Smooth muscle cell of trachea (primary cell): ENCODE measurements at places on chromosomes 3 and 15. TPM values are rescaled to one million over a fixed set of nuclear protein-coding genes. Genes with fewer than 3 reads are reported as not detected.

The GOLGA8T gene
- not detected in 2 replicates for total RNA-seq

The LMAN1L gene
- total RNA-seq = 0.15 TPM in 1 of 2 replicates, not detected in the other

The ABHD17C gene
- total RNA-seq = 10.6 and 14.7 TPM in 2 replicates

The SLC51B gene
- total RNA-seq = 0.66 and 1.5 TPM in 2 replicates

The CEMIP gene
- 111 and 613 TPM in 2 replicates for total RNA-seq
